ENCODE measurements at places on chromosomes 3 and 15. TPM values are rescaled to one million over a fixed set of nuclear protein-coding genes. Genes with fewer than 3 reads are reported as not detected.

SMAD6 gene
- total RNA-seq = 11.0 TPM

HEMK1 gene
- 30.0 TPM for total RNA-seq

KBTBD12 gene
- total RNA-seq = not detected

REC114 gene
- total RNA-seq = not detected

MORC1 gene
- not detected for total RNA-seq

NANOGP8 gene
- total RNA-seq = not detected

GOLGA8S gene
- under 0.01 TPM for total RNA-seq

FBXO45 gene
- 11.0 TPM for total RNA-seq

TRIM69 gene
- total RNA-seq = 12.4 TPM

DENND4A gene
- 20.0 TPM for total RNA-seq

OXSR1 gene
- total RNA-seq = 39.4 TPM

IGSF11 gene
- total RNA-seq = not detected

AGBL1 gene
- total RNA-seq = not detected

HEXA gene
- 89.2 TPM for total RNA-seq

ONECUT1 gene
- total RNA-seq = 0.12 TPM

SMCO1 gene
- not detected for total RNA-seq

ABHD14A gene
- total RNA-seq = 3.0 TPM

NEK10 gene
- 7.0 TPM for total RNA-seq

UBA3 gene
- total RNA-seq = 88.2 TPM

GABRG3 gene
- total RNA-seq = not detected

TRAT1 gene
- 0.11 TPM for total RNA-seq

RTP3 gene
- not detected for total RNA-seq

SRPRB gene
- 89.3 TPM for total RNA-seq

ZNF501 gene
- 7.1 TPM for total RNA-seq

B3GNT5 gene
- 9.8 TPM for total RNA-seq

ACTC1 gene
- total RNA-seq = not detected

TMEM207 gene
- not detected for total RNA-seq

SCN11A gene
- total RNA-seq = under 0.01 TPM

ACSBG1 gene
- total RNA-seq = 0.25 TPM
